Astrocyte (in vitro differentiated cells and primary cell): ENCODE measurements at places on chromosomes 7 and 10.
A peak's percentile ranks its signal among the peaks of the same experiment; 100 is the strongest.

- no peak for DNase-seq
These were observed 4.4 kb downstream of the SMIM30 start for GRCh38 chr7:113113912-113114311.

DNA sequence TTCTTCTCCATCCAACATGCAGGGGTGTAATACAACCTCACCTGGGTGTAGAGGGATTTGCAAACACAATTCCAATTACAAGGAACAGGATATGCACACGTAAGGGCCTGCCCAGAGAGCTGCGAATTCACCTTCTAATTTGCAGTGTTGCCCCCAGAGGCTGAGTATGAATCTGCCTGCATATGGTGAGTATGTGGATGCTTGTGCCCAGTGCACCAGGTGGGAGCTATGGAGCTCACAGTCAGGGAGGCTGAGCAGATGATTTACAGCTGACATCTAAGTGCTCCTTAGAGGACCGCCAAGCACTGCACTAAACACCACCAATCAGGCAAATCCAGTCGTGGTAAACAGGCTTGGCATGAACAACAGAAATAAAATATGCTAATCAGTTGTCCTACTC is 132.0 kb downstream of the RELN start:
- DNase-seq: no peak

- DNase-seq: no peak
These were observed 221.0 kb downstream of the GLRX3 start for GRCh38 chr10:130357226-130357625.

- DNase-seq: no peak
These were observed 59.9 kb upstream of the DNAJB6 start for GRCh38 chr7:157276731-157277562.

DNA sequence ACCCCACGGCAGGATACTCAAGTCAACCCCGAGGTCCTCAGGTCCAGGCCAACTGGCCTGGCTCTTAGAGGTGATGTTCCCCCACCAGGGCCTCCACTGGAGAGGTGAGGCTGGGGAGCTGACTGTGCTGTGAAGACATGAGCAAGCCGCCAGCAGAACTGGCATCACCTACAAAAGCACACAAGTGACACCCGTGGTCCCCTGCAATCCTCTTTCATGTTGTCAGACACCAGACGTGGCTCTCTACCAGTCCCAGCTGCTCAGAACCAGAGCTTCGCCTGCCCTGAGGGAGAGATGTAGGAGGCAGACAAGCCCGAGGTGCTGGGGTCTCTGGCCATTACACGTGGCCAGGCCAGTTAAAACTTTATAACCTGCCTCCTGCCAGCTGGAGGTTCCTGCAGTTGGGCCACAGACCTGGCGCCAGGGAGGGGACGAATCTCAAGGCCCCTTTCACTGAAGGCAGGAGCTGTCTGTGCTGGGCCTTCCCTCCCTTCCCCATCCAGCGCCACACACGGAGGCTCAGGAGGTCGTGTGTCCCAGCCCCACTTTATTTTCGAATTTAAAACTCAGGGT is 2.2 kb downstream of the COMTD1 start:
- DNase-seq: no peak

DNA sequence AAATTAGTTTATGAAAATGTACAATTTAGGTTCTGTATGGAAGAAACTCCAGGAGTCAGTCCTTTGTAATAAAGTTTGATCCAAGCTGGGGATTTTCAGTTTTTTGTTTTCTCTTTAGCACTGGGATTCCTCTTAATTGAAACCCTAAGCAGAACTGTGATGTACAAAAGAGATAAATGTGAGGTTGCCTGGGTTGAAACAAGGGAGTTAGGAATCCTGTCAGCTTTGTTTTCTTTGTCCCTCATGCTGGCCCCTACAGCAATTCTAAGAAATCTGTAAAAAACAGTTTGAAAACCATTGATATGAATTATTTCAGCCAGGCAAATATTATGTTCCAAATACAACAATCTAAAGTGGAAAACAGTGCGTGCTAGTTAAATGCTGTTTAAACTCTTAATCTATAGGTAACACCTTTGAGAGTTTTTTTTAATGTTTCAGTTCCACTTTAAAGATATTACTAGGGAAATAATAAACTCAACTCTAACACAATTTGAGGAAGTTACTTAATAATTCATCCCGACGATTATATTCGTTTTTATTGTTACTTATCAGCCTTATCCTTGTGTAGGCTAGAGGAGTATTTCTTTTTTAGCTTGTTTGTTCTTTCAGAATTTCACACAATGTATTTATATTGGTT is 65.3 kb downstream of the SGCE start:
- DNase-seq: no peak

GRCh38 chr10:133160826-133161471 is 930 bp downstream of the KNDC1 start:
- DNase-seq: no peak

DNA sequence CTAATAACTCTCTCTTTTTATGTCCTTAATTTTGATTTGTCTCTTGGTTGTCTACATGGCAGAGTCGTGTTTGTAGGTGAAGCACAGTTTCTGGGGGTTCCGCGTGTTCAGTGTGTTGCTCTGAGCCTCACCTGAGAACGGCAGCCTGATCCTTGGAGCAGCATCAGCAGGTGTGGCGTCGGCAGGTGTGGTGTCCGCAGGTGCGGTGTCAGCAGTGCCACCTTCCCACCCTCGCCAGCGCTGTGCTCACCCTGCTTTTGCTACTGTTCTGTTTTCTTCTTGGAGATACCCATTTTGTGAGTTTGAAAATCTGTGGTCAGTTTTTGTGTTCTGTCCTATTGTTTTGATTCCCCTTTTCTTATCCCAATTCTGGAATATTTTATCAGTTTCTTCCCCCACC is 406.6 kb downstream of the GLRX3 start:
- DNase-seq: no peak

GRCh38 chr7:97078023-97078969 is 39.2 kb upstream of the SDHAF3 start:
- DNase-seq: no peak

GRCh38 chr7:69748530-69748929 is 150.3 kb downstream of the AUTS2 start:
- no peak for DNase-seq

GRCh38 chr10:30639946-30640786 is 10.6 kb upstream of the LYZL2 start:
- peak; percentile 36 for DNase-seq

GRCh38 chr7:75981453-75982305 is 12.7 kb downstream of the TMEM120A start:
- no peak for DNase-seq

DNA sequence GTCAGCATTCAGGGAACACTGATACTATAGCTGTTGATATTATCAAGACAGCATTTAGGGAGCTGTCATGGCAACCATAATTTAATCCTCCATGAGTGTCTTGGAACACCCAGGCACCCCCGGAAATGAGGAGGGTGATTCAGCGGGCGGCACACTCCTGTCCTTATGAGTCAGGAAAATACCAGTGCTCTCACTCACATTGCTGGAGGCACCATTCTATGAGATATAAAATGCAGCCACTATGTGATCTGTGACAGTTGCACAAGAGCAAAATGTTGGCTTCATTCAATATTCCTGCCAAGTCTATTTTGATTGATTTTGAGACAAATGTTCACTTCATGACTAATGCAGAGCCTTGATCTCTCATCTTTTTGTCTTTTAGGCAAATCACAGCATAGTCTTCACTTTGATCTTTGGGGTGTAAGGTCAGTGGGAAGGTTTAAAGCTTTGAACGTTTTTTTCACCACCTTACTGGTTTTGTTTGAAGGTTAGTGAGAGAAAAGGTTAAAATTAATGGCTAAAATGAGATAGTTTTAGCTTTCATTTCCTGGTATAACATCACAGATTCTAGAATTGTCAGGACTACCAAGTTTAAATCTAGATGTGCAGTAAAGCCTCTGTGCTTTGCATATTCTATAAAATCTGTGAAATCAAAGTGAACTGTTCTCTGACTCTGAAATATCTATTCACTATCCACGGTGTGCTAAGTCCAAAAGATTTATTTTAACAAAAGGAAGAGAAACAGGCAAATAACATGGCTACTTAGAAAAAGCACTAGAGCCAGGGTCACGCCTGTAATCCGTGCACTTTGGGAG is 12.4 kb upstream of the ARHGAP12 start:
- peak; percentile 94 for DNase-seq

- DNase-seq: no peak
These were observed 30.3 kb downstream of the SKIDA1 start for GRCh38 chr10:21495002-21495751.

DNA sequence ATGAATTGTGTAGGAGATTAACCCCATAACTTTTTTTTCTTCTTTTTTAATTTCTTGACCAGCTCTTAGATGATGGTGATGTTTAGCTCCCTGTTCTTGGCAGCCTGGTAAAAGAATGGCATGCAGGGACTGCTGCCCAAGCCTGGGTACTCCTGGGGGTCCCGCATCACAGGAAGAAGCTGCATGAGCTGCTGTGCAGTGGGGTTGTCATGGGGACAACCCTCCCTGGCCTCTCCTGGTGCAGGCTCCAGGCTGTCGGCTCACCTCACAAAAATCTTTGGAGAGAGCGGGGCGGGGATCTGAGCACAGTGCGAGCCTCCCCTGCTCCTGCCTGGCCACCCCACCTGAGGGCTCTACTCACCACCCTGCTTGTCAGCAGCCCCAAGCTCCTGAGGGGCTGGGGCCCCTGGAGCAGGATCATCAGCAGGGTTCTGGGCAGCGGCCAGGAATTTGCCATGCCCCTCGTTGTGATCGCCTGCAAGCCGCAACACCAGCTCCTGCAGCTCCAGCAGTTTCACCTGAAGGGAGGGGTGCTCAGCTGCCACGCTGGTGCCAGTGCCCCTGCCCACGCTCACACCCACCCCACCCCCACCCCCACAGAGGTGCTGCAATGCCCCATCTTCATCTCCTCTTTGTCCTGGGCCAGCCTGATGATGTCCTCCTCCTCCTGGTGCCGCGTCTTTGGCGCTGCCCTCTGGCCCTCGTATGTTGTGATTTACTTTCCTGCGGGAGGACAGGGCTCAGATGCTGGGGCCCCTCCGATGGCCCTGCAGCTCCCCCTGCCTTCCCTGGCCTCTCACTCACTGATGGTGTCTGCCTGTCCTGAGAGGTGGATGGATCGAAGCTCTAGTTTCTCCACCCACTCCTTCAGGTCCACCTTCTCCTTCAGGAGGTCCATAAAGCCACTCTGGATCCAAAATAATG is 15.5 kb upstream of the MTPAP start:
- DNase-seq: no peak

GRCh38 chr7:47452295-47452694 is 129.6 kb downstream of the TNS3 start:
- DNase-seq: no peak

DNA sequence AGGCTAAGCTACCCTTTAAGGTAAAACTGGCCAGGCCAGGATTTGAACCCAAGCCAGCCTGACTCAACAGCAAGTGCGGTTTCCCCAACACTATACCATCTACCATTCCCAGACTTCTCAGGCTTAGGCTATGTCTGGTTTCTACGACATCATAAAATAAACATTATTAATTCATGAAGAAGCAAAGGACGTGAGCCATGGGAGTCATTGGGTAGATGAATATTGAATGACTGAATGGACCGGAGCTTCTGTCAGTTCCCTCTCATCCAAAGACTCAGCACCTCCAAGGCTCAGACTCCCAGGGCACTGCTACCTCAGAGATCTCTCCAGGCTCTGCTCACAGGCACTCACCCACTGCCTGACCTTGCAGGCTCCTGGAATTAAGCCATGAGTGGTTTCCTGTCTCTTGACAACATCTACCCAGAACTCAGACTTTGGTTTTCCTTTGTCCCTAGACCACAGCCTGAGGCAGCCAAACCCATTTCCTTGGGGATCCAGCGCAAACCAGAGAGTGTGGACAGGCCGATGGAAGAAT is 64.6 kb upstream of the STEAP1B start:
- peak; percentile 96 for DNase-seq

DNA sequence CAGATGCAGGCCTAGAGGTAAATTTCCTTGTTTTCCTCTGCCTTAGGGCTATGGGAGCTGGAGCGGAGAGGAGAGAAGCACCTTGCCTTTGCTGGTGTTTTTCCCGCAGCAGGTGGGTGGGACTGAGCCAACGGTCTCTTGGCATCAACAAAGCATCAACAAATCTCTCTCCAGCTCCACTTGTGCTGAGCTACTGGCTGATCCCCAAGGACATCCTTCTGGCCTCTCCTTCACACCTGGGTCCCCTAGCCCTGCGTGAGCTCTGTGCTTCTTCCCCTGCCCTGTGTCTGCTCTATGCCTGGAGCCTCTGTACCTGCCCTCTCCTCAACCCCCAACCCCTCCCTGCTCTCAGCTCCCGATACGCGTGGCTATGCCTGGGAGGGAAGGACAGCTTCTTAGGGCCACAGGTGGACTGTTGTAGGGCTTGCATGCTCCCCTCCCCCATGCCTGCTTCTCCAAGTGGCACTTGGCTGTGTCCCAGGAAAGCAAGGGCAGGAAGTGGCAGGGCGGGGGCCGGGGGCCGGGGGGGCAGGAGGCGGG is 3.2 kb upstream of the CLDN4 start:
- no peak for DNase-seq

DNA sequence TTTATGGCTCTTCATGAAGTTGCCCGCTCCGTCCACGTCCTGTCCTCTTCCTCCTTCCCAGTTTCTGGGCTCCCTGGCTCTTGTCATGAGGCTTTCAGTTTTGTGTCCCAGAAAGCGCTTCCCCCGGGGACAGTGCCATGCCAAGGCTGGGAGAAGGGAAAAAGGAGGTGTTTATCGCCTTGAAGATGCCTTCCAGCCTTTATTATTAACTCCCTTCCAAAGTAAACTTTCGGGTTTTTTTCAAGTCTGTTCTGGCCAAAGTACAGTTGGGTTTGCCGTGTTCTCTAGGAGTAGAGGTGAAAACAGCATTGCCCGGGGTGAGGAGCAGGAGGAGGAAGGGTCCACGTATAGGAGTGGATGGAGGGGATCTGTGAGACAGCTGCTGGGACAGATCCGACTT is 117.2 kb downstream of the CUX1 start:
- no peak for DNase-seq

- peak; percentile 59 for DNase-seq
These were observed 147.9 kb downstream of the DGKB start for GRCh38 chr7:14754631-14755030.

DNA sequence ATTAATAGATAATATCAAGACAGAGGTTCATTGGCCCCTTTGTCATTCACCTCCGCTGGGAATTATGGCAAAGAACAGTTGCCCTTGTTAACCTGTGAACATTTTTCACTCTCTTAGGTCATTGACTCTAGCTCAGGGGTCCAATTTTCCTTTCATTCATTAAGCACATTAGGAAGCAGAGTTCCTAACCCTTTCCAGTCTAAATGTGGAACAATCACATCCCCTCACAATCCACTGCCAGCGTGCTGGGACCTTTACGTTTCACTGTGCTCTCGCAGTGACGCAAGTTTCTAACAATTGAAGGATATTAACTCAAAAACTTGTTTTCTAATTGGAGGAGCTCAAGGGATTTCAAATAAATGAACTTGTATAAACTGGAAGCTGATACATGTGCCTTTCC is 79.3 kb upstream of the MEOX2 start:
- no peak for DNase-seq

- no peak for DNase-seq
These were observed 189.0 kb upstream of the SH2B2 start for GRCh38 chr7:102097601-102098161.

- DNase-seq: no peak
These were observed 465.3 kb downstream of the REEP3 start for GRCh38 chr10:63986536-63986935.
